ENCODE measurements at places on chromosomes 11 and 22.
A peak's percentile ranks its signal among the peaks of the same experiment; 100 is the strongest.

DNA sequence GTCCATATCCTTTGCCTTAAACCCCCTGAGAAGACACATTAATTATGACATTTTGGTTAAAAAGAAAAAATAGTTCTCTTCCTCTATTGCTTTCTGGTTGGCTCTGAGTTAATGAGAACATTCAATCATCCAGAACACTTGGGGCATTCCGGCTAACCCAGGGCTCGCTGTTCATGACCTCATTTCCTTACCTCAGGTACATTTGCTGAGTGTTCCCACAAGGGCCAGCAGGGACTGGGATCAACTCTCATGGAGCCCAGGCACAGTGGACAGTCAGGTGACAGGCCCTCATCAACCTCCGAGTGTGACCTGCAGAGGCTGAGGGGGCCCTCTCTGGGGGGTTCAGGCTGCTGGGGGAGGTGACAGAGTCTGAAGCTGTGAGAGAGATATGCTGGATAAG lies 98.9 kb downstream of the MYO18B start:
- DNase-seq = no peak

GRCh38 chr22:39181778-39182177 lies 29.3 kb upstream of the CBX7 start:
- DNase-seq = no peak

GRCh38 chr22:30574095-30574981 lies at the start of gene GAL3ST1:
GAL3ST1 (minus strand) TSS chr22:30574665; CDS start chr22:30557392, 17,273 bp downstream.
- no peak for DNase-seq

- peak; percentile 17 for DNase-seq
These were observed 12.9 kb downstream of the TSPAN32 start for GRCh38 chr11:2314525-2315394.

GRCh38 chr11:46677991-46678740 lies 22.3 kb downstream of the ARHGAP1 start:
- no peak for DNase-seq

All from dermis microvascular lymphatic vessel endothelial cell (primary cell).